ENCODE measurements at places on chromosomes 1 and 21.

GRCh38 chr21:18914570-18914969 lies 511.0 kb upstream of the TMPRSS15 start:
- DNase-seq: no peak

GRCh38 chr1:75797273-75797588 lies 549 bp downstream of the MSH4 start:
- DNase-seq: no peak

GRCh38 chr1:172084876-172085275 lies 243.6 kb downstream of the DNM3 start:
- DNase-seq: no peak

GRCh38 chr1:10538646-10539355 lies 64.1 kb downstream of the PEX14 start:
- DNase-seq: no peak

DNA sequence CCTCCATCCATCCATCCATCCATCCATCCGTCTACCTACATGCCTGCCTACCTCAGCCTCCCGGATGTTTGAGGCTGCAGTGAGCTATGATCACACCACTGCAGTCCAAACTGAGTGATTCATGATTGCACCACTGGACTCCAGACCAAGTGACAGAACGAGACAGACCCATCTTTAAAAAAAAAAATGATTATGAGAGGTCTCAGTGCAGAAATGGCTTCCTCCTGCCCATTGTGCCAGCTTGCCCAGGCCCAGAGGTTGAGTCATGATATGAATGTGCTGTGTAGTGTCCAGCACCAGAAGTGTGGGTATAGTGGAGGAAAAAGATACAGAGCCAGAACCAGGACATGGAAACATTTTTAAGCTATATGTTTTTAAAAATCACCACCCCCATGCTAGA lies 149.9 kb downstream of the KIF26B start:
- no peak for DNase-seq

DNA sequence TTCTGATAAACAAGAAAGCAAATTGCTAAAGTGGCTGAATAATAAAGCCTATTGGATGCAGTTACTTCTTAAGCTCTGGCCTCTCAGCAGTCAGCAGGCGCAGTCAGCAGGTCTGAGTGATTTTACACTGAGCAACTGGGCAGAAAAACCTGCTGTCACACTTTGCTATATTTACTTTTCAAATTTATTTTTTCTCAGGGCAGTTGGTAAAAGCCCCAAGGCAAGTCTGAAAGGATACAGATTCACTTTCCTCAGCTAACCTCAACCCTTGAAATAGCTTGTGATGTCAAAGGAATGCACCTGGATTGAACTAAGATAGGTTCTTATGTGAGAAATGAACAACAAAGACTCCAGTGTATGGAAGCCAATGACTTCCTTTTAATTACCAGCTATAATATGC lies 34.0 kb downstream of the ATP5PF start:
- DNase-seq: no peak

DNA sequence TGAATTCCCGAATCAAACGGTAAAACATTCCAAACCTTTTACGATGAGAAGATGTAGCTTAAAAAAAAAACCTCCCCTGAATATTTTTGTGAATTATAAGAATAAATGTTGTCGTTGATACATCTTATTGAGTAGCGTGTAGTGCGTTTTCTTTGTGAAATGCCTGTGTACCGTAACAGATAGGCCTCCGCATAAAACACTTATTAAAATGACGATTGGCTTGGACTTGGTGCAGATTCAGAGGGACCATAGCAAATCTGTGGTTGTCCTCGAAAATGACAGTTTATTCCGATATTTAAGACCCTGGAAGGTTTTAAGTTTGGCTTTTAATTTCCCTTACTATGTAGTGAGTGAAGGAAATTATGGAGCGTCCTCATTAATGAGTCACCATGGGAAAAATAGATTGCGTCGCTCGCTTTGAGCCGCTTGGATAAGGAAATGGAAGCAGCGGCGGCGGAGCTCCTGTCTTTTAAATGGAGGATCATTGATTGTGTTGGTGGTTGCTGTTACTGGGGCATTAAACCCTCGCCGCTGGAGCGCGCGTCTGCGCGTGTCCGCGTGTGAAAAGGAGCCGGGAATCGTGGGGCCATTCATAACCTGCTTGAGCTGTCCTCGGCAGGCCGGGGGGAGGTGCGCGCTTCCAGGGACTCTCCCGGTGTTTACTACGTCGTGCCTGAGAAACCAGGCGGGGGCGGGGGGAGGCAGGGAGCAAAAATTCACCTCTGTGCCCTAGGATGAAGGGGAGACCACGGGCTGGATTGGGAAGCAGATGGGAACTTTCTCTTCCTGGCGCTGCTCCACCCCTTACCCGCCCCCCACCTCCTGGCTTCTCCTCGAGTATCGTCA lies 1.6 kb downstream of the SPEN start:
- peak; percentile 55 for DNase-seq

DNA sequence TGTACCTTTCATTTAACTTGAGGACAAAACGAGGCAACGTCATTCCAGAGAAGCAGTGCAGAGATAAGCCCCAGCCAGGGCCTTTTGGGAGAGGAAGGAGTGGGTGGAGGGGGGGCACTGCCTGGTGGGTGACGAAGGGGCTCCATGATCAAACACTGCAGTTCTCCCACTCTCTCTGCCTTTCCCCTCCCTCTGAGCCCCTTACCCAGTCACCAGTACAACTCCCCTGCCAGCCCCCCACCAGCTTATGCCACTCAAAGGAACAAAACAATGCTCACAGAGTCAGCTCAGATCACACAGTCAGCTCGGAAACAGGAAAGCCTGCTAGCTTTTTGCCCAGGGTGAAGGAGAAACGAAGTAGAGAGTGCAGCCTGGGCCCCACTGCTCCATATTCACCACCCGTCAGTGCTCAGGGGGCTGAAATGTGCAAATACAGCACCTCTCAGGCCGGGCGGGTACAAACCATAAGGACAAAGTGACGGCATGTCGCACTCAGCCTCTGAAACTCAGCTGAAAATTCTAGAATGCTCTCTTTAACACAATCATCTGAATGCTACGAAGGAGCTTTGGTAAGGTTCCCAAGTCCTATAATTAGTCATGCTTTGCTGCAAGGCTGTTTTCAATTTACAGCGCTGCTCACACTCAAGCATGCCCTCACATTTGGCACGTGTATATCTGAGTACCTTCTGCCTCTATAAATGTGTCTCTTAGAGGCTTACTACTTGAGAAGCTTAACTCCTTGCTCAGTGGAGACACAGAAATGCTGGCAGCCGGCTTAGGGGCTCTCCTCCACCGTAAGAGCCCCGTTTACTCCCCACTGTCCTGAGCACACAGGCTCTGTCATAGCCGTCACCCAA lies 65.8 kb upstream of the RAB4A start:
- no peak for DNase-seq

DNA sequence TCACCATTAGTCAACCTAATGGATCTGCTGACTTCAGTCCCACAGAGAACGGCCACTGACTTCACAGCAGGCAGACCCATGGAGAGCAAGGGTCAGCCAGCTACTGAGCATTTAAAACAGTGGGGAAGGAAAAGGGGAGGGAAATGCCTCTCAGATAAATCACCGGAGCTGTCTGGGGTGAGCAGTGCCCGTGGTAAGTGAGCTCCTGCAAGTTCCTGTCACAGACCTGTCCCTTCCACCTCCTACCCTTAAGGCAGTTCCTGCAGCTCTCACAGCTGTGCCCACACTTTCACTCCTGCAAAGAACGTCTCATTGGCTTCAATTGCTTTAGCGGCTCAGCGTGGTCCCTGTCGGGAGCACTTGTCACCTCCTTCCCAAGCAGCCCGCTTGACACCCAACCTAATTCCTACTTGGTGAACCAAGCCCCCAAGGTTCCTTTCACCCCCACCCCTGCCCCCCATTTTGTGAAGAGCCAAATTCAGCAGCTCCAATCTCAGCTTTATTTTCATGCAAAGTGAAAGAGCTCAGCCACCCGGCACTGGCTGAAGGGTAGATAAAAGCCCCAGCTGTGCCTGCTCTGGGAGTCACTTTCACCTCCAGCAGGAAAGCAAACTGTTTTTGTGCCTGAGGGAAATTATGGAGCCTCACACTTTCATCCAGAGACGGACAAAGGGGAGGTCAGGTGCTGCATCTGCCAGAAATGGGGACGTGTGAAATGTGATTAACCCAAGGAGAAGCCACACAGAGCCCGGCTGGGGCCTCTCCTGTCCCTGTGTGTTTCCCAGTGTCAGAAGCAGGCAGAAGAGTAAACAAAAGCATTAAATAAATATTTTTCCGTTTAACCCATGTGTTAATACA lies 306.2 kb downstream of the TTLL7 start:
- DNase-seq: no peak

DNA sequence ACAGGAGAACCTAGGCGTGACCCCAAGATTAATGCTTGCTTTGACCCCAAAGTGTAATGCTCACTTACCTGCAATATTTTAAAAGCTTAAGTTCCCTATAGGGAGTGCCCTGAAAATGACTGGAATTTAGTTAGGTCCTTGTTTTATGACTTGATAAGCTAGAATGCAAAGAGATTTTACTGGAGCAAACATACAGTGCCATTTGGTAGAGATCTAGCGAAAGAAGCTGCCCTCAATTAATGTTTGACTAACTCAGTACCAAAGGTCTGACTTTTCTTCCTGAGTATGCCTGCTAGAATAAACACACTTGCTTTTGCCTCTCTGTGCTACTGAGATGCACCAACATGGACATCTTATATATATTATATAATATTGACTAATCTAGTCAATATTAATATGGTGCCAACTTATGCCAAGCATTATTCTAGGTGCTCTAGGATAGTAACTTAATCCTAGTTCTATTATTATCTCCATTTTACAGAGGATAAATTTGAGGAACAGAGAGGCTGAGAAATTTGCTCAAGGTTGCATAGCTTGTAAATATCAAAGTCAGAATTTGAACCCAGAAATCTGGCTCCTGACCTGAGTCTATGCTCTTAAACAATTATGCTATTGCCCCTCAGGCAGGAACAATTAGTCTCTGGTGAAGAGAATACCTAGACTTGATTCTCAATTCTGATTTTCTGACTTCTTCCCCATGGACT lies 18.2 kb downstream of the S100A10 start:
- no peak for DNase-seq

GRCh38 chr1:172476218-172476811 lies 32.4 kb upstream of the PIGC start:
- no peak for DNase-seq

DNA sequence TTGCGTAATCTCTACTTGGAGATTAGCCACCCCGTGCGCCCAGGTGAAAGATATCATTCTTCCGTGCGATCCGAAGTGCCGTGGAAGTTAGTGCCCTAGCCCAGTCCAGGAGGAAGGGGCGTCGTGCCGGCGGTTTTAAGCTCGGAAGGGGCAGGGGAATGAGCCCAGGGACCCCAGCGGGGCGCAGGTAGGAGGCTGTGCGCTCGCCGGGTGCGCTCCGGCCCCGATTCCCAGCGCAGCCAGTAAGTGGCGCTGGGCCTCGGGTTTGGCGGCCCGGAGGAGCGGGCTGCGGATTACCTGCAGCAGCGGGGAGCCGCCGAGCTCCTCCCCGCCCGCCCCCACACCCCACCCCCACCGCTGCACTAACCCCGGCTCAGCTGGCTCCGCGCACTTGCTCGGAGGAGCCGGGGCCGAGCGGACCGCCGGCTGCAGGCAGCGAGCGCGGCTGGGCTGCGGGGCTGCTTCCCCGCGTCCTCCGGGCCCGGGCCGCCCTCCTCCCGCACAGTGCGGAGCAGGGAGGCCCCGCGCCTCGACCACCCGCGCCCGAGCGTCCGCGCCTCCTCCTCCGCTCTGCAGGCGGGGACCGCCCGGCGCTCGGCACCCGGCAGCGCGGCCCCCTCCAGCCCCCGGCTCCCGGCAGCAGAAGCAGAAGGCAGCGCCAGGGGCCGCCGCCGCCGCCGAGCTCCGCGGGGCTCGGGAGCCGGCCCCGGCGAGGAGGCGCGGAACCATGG lies at the start of gene RYR2:
Gene RYR2, plus strand, starts transcription at position 390 of the 731 bp plus-strand sequence. Its CDS starts 338 bp downstream, at position 728.
- DNase-seq: no peak

GRCh38 chr1:221858818-221859611 lies 117.1 kb upstream of the DUSP10 start:
- DNase-seq: no peak

DNA sequence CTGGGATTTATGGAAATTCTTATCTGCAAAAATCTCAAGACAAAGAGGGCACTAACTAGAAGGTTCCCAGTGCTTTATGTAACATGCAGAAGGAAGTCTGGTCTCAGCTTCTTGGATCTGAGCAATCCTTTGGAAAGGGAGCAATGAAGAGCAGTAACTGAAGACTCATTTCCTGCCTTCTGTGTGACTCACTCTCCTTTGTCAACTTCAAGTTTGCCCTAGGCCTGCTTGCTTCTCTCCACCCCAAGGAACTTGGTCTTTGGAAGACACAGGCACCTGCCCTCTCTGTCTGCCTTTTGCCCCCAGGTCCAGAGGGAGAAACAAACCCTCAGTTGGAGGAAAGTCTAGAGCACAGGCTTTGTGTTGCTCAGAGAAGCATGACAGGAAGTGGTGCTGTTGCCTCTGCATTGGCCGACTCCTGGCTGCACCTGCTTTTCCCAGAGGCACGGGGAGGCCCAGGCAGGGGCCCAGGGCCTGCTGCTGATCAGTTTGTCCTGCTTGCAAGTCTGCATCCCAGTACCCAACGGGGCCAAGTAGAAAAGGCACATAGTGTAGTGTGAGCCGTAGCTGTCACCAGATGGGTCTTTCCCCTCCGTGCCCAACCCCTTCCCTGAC lies 137.2 kb downstream of the DHRS3 start:
- no peak for DNase-seq

DNA sequence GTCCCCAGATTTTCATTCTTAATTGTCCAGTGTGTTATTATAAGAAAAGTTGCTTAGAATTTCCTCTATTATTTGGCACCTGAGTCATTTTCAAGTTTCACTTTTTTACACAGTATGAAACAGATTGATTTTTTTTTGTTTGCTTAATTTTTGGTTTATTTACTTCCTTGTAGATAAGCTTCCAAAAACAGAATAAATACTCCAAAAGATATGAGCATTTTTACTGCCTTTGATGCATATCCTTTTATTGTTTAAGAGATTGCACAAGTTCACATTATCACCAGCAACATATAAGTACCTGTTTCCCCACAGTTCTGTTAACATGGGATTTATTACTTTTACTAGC lies 36.3 kb upstream of the AHCYL1 start:
- no peak for DNase-seq

GRCh38 chr1:155245163-155245524 lies 10.1 kb downstream of the ENTREP3 start:
- no peak for DNase-seq

DNA sequence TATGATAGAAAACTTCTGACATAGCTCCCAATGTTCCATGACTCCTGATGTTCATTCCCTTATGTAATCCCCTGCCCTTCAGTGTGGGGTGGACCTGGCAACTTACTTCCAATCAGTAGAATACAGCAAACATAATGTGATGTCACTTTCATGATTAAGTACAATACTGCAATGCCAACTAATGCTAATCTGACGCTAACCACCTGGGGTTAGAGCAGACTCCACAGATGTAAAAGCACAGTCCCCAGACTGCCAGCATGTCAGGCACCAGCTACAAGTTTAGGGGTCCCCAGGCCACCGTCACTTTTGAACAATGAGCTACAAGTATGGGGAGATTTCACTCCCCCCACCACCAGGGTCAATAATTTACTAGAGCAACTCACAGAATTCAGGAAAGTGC lies 32.3 kb upstream of the FBXO28 start:
- DNase-seq: no peak

- no peak for DNase-seq
Observed at GRCh38 chr1:109484519-109484975, 842 bp downstream of the ATXN7L2 start.
